Stimulated activated CD8-positive, alpha-beta memory T cell treated with anti-CD3 and anti-CD28 coated beads, Interleukin-15, amount 100 ng/mL, for 24 hours (primary cell): ENCODE measurements at places on chromosomes 1 and 21.

DNA sequence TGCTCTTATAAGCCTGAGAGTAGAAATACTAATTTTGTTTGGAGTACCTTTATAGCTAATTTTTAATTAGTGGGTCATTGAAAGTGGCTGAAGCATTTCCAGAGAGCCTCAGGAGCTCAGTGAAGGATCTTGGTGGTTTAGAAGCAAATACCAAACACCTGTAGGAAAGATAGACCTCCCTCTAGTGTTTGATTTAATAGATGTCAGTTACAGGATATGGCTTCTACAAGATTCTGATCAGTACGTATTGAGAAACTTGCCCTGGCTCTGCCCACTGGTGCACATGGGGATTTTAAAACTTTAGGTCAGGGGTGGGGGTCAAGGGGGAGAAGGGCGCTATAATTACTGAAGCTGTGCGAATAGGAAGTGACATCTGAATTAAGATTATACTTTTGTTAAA, 122.2 kb downstream of the POU2F1 start:
- no peak for DNase-seq

DNA sequence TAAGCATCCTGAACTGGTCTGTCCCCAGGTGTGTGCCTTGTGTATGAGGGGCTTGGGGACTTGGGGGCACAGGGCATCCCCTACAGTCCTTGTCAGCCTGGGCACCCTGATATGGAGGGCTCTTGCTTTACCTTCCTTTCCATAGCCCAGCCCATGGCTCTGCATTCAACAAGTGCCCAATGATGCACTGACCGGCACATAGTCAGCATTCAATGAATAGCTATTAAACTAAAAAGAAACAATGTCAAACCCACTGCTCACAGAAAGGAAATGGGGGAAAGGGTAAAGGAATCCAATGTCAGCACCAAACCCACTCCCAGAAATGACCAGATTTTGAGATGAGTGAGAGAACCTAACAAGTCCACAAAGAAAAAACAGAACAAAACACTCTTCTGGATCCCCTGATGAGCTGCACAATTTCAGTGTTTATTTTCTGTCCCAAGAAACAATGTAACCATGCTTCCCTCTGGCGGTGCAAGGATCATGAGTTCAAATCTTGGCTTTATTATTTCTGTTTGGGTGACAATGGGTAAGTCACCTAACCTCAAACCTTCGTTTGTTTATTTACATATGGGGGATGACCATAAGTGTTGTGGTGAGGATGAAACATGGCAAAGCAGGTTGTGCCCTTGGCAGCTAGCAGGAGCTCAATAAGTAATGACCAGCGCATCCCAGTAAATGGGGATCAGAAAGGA, 22.0 kb downstream of the SYT6 start:
- DNase-seq = no peak

GRCh38 chr1:203360547-203361185, 9.7 kb upstream of the FMOD start:
- DNase-seq = no peak

GRCh38 chr1:32411261-32411660, 17.0 kb upstream of the BSDC1 start:
- DNase-seq = no peak

- no peak for DNase-seq
These were observed 8.3 kb upstream of the KANK4 start for GRCh38 chr1:62327360-62328055.

DNA sequence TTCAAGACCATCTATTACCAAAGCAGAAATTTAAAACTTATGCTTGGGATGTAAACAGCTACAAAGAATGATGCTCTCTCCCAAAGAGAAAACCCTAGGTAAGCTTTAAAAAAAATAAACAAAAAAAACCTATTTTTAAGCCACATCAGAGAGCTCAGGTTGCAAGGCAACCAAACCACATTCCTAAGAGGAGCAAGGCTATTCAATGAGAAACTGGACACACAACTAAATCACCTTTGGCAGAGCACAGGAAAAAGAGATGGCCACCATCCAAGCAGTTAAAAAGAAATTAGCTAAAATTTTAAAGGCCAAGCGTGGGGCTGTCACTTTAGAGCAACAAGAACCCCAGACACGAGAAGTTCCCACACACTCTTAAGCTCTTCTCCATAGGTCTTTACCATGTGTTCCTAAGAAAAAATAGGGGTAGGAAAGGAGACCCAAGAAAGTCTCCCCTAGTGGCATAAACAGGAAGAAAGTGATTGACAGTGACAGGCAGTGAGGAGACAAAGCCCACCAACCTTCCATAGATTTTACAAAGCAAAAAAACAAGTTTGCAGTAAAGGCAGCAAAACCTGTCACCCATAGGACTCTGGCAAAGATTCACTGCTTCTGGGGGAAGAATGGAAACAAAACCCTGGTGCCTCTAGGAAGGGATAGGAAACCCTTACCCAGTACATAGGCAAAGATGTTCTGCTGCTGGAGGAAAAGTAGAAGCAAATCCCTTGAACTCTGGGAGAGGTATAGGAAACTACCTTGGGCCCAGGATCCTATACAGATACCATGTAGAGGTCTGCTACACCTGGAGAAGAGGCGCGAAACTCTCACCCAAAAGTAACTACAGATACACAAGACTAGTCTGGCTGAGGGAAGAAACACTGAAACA, 68.5 kb downstream of the FOXJ3 start:
- DNase-seq = no peak

DNA sequence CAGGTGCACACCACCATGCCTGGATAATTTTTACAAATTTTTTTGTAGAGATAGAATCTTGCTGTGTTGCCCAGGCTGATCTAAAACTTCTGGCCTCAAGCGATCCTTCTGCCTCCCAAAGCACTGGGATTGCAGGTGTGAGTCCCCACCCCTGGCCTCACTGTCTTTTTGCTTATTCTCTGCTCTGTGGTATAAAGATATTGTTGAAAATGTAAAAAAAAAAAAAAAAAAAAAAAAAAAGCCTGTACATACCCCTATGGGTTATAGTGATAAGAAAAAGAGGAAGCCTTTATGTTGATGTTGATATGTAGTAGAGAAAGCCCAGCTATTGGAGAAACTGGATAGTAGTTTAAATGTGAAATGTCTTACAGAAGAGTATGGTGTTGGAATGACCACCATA, 125.8 kb downstream of the XPR1 start:
- DNase-seq = no peak

DNA sequence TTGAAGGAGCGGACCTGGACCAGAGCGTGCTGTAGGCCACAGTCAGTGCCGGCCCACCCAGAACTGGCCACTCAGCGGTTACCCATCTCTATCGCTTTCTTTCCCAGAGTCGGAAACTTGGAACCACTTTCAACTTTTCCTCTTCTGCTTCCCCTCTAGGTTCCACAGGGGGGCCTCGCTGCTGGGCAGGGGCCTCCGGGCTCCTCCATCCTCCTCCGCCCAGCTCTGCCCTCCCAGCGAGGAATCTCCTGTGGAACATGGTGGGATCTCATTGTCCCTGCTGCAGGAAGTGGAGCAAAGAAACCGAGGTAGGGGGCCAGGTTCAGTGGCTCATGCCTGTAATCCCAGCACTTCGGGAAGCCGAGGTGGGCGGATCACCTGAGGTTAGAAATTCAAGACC, 139.2 kb downstream of the ETS2 start:
- DNase-seq = no peak

DNA sequence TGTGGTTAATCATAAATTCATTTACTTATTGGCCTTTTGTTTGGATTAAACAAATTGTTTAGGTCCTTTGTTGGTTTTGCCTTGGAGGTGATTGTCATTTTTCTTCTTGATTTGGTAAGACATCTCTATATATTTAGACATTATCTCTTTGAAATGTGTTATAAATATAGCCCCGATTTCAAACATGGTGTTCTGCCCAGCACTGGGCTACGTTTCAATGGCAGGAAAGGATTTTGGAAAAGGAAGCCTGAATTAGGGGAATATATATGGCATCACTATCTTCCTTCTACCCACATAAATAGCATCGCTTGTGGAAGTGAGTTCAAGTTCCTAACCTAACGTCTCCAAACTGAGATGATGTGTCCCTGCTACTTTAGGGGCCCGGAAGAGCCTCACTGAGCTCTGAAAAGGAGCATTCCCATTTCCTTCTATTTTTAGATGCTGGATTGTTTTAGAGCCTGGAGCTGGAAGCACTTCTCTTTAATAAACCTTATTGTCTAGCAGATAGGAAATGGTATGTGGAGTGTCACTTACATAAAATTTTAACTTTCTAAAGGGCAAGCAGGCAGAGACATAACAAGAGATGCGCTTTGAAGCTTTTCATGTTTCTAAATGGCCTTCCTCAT, 39.4 kb downstream of the PGBD5 start:
- DNase-seq = no peak

DNA sequence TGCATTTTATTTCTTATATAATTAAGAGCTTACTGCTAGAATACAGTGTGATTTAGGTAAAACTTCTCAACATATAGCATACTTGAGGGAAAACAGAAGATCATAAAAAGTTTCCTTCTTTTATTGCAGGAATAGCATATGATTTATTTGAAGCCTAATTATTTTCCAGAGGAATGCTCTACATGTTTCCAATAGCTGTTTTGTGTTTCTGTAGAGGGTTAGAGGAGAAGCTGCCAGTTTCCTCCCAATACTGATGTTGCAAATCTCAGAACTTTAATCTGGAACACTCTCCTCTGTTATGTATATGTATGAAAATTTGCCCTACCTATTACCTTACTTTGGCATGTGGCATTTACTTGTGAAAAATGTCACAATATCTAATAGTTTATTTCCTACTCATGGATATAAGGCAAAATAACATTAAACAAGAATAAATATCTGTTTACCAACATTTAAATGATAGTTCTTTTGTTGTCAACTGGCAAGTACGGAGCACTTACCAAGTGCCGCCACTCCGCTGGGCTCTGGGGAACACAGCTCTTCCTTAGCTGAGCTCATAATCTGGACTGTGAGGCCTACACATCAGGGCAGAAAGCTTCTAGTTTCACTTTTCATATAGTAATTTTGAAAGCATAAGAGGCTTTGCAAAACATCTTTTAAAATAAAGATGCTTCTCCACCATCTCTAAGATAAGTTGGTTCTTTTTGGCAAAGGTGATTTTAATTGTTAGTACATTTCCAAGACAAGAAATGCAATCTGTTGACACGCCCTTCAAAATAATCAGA, 239.8 kb upstream of the C1orf105 start:
- DNase-seq = no peak
